Testis (tissue), 5 donors: ENCODE measurements at places on chromosomes 2 and 18. TPM values are rescaled to one million over a fixed set of nuclear protein-coding genes. Genes with fewer than 3 reads are reported as not detected.
A peak's percentile ranks its signal among the peaks of the same experiment; 100 is the strongest.

- H3K27me3 ChIP-seq: no peaks in the 10 kb centered on the region
- H3K36me3 ChIP-seq: no peaks in the 10 kb centered on the region
- no peak for DNase-seq
- H3K4me3 ChIP-seq: no peak overlapping the region
- no peak overlapping the region for H3K27ac ChIP-seq
Observed at GRCh38 chr2:43007901-43008300, 215.5 kb upstream of the HAAO start.

Gene WNT10A
- total RNA-seq: 2.5 TPM

- H3K4me1 ChIP-seq: no peaks in the 10 kb centered on the region
- DNase-seq: no peak
- no peak overlapping the region for H3K27ac ChIP-seq
- H3K4me3 ChIP-seq: no peak overlapping the region
Observed at GRCh38 chr2:54685263-54685775, 38.1 kb upstream of the EML6 start.

DNA sequence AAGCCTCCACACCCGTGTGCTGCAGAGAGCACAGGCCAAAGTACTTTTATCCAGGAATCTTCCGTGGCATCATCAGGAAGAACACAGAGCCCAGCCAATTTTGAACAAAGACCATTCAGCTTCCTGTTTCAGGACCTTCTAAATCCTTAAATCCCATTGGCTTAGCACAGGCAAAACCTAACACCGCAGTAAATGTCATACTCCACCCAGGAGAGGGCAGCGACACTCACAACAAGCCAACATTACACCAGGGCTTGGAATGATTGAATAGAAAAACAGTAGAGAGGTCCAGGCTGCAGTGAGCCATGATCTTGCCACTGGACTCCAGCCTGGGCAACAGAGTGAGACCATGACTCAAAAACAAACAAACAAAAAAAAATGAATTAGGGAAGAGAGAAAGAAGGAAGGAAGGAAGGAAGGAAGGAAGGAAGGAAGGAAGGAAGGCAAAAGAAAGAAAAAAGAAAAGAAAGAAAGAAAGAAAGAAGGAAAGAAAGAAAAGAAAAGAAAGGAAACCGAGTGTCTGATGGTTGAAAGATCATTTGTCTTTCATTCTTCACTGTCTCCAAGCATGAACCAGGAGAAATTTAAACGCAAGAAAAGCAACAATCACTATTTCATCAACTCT, 144.6 kb upstream of the SATB2 start:
- H3K27ac ChIP-seq: no peak overlapping the region
- no peak overlapping the region for H3K4me3 ChIP-seq
- no peaks in the 10 kb centered on the region for H3K27me3 ChIP-seq
- H3K4me1 ChIP-seq: no peaks in the 10 kb centered on the region

Gene KCNIP3
- 43.4 TPM for total RNA-seq

GRCh38 chr2:102297891-102298290, 13.5 kb upstream of the IL1RL1 start:
- no peaks in the 10 kb centered on the region for H3K36me3 ChIP-seq
- DNase-seq: no peak
- H3K27me3 ChIP-seq: no peaks in the 10 kb centered on the region
- no peak overlapping the region for H3K4me3 ChIP-seq
- no peaks in the 10 kb centered on the region for H3K4me1 ChIP-seq
- no peak overlapping the region for H3K27ac ChIP-seq

GRCh38 chr2:130303169-130303568, 39.5 kb upstream of the IMP4 start:
- no peaks in the 10 kb centered on the region for H3K27me3 ChIP-seq
- H3K4me3 ChIP-seq: no peak overlapping the region
- H3K4me1 ChIP-seq: no peaks in the 10 kb centered on the region
- H3K36me3 ChIP-seq: no peaks in the 10 kb centered on the region

DNA sequence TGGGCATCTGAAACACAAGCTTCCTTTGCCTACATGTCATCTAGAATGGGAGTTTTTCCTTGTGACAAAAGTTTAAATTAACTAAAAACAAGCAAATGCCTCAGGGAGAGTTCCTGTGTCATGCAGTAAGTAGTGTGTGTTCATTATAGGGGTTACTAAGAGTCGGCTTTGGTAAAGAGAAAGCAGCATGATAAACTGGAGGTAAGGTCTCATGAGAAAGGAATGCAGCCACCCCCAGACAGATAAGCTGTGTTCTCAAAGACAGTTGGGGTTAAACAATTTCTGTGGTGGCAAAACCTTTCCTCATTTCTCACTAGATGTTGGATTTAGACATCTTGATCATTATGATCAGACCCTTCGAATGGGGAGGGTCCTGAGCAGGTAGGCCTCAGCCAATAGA, 129.7 kb downstream of the MAP4K4 start:
- no peaks in the 10 kb centered on the region for H3K27me3 ChIP-seq
- peaks cover 32% of the 10 kb centered on the region for H3K4me1 ChIP-seq
- H3K36me3 ChIP-seq: no peaks in the 10 kb centered on the region
- no peak for DNase-seq

Gene TWSG1
- 23.8 TPM for total RNA-seq

Gene PSMA8
- total RNA-seq: 13.1 TPM

Gene SERPINB11
- 0.50 TPM for total RNA-seq

DNA sequence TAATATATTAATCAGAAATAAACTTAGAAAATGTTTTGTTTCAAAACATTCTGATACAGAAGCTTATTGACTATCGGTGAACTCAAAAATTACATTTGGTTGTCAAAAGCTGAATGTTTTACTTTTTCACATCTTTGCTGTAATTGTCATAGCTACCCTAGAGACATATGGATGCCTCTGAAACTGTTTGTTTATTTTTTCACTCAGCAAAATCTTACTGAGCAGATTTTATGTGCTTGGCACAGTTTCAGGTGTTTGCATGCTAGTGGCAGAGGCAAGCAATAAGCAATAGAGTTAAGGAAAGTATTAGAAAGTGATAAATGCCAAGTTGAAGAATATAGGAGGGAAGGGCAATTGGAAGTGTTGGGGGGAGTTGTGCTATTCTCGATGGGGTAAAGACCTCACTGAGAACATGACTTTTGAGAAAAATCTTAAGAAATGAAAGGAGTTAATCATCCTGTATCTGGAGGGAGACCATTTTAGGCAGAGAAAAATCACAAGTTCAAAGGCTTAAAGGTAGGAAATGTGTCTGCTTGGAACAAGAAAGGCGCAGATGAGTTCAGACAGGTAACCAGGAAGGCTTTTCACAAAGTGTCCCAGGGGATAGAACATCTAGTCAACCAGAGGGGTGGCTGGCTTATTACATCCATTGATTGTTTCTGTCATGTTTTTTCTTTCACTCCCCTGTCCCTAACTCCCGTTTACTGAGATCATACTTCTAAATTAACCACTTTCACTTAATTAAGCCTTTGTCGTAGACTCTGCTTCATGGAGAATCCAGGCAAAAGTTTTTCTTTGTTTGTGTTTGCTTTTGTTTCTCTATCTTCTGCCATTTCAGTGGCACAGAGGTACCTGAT, 27.2 kb upstream of the COBLL1 start:
- no peak overlapping the region for H3K4me3 ChIP-seq
- H3K36me3 ChIP-seq: no peaks in the 10 kb centered on the region
- no peak for DNase-seq

DNA sequence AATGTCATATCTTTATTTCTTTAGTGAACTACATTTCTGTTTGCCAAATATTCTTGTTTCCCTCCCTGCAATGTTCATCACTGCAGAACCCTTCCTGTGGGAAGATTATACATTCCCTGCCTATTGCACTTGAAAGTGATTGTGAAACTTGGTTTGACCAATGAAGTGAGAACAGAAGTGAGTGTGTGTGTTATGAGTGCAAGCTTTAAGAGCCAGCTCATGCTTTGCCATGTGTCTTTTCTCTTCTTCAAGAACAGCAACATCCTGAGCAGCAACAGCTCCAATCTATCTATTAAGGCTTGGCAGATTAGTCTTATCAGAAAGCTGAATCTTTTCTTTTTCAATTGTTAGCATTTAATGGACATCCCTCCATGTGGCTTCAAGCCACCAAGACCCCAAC, 42.0 kb upstream of the UBE2E3 start:
- DNase-seq: no peak
- no peak overlapping the region for H3K4me3 ChIP-seq
- no peaks in the 10 kb centered on the region for H3K36me3 ChIP-seq
- H3K4me1 ChIP-seq: peaks cover 6% of the 10 kb centered on the region
- H3K27me3 ChIP-seq: no peaks in the 10 kb centered on the region

GRCh38 chr2:40101131-40101575, 322.1 kb upstream of the THUMPD2 start:
- no peaks in the 10 kb centered on the region for H3K4me1 ChIP-seq
- DNase-seq: no peak
- no peak overlapping the region for H3K4me3 ChIP-seq
- H3K27me3 ChIP-seq: no peaks in the 10 kb centered on the region

- peak overlapping the region; percentile 87 for H3K4me3 ChIP-seq
- no peak for DNase-seq
- no peaks in the 10 kb centered on the region for H3K36me3 ChIP-seq
- peak overlapping the region; percentile 80 for H3K27ac ChIP-seq
- H3K4me1 ChIP-seq: peaks cover 10% of the 10 kb centered on the region
Observed at GRCh38 chr2:170974304-170974993, 45.4 kb downstream of the GORASP2 start.

Gene MCM6
- total RNA-seq: 32.3 TPM
